ENCODE measurements at places on chromosomes 13 and 19. TPM values are rescaled to one million over a fixed set of nuclear protein-coding genes. Genes with fewer than 3 reads are reported as not detected.

GRCh38 chr13:20049558-20050473 is 91.3 kb downstream of the ZMYM2 start:
- H3K4me3 ChIP-seq, result no peak overlapping the region
- peaks cover 12% of the 10 kb centered on the region for H3K4me1 ChIP-seq
- H3K27me3 ChIP-seq, result no peaks in the 10 kb centered on the region
- no peaks in the 10 kb centered on the region for H3K36me3 ChIP-seq
- no peak for DNase-seq
- H3K27ac ChIP-seq, result no peak overlapping the region

GRCh38 chr13:33352041-33352440 is 66.5 kb upstream of the STARD13 start:
- no peak for DNase-seq
- no peaks in the 10 kb centered on the region for H3K27me3 ChIP-seq
- H3K4me1 ChIP-seq, result peaks cover 33% of the 10 kb centered on the region
- no peaks in the 10 kb centered on the region for H3K36me3 ChIP-seq
- no peak overlapping the region for H3K4me3 ChIP-seq

GRCh38 chr13:23984546-23984945 is 87.2 kb upstream of the C1QTNF9B start:
- DNase-seq, result no peak
- no peak overlapping the region for H3K4me3 ChIP-seq
- H3K27me3 ChIP-seq, result no peaks in the 10 kb centered on the region
- H3K4me1 ChIP-seq, result peaks cover 10% of the 10 kb centered on the region
- H3K36me3 ChIP-seq, result no peaks in the 10 kb centered on the region

Gene CADM4
- 7.3 TPM for total RNA-seq

GRCh38 chr19:41859618-41860418 is at the start of gene RPS19:
RPS19 (plus strand) TSS chr19:41860255; CDS start chr19:41860775, 520 bp downstream.
- peak within 1 kb of the TSS; percentile 83 for H3K4me3 ChIP-seq
- H3K27ac ChIP-seq, result peak within 1 kb of the TSS; percentile 91
- no peaks in the 10 kb centered on the region for H3K27me3 ChIP-seq
- H3K36me3 ChIP-seq, result peaks cover 31% of the 10 kb centered on the region
- peaks cover 31% of the 10 kb centered on the region for H3K4me1 ChIP-seq

- H3K36me3 ChIP-seq, result peaks cover 100% of the 10 kb centered on the region
- no peak overlapping the region for H3K4me3 ChIP-seq
- H3K27me3 ChIP-seq, result no peaks in the 10 kb centered on the region
- H3K27ac ChIP-seq, result no peak overlapping the region
Observed at GRCh38 chr19:8469613-8470368, 25.0 kb downstream of the HNRNPM start.

Gene ZNF491
- not detected for total RNA-seq

DNA sequence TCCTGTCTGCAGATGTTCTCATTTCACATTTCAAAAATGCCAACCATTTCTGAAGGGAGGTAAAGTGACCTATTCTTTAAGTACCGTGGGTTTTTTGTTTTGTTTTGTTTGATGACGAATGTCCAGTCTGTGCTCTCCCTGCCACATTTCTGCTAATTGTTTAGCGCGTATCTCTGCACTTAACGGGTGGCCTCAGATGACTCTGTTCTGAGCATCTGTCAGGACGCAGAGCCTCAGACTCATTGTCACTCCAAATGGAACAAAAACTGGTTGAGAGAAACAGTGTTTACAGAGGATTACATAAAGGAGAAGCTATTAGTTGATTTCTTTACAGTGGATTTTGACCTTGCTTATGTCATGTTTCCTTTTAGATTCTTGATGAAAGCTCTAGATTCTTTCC is 23.7 kb downstream of the TPP2 start:
- no peaks in the 10 kb centered on the region for H3K4me1 ChIP-seq
- no peaks in the 10 kb centered on the region for H3K27me3 ChIP-seq
- no peak for DNase-seq
- H3K27ac ChIP-seq, result no peak overlapping the region
- peaks cover 8% of the 10 kb centered on the region for H3K36me3 ChIP-seq

DNA sequence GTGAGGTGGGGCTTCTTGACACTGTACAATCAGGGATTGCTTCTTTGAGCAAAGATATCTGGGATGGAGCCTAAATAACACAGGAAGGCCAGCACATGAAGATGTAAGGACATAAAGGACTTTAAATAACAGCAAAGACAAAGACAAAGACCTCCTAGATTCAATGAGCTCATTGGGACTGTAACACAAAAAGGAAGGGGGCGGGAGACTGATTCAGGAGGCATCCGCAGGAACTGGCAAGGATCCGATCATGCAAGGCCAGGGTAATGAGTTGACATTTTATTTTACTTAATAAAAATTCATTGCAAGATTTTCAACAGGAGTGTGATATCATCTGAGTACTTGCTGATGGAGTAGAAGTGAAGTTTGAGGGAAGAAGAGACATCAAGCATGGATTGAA is 121.5 kb downstream of the LHFPL6 start:
- H3K4me3 ChIP-seq, result no peak overlapping the region
- H3K27me3 ChIP-seq, result no peaks in the 10 kb centered on the region
- no peak for DNase-seq
- H3K4me1 ChIP-seq, result no peaks in the 10 kb centered on the region
- H3K36me3 ChIP-seq, result no peaks in the 10 kb centered on the region
- no peak overlapping the region for H3K27ac ChIP-seq

Gene SIGLEC12
- total RNA-seq, result 0.30 TPM

Gene KL
- total RNA-seq, result 5.2 TPM

Gene ZNF177
- total RNA-seq, result 19.9 TPM

GRCh38 chr19:45768655-45768983 is 433 bp downstream of the SIX5 start:
- DNase-seq, result no peak
- H3K4me3 ChIP-seq, result peak overlapping the region; percentile 78
- peaks cover 31% of the 10 kb centered on the region for H3K4me1 ChIP-seq

DNA sequence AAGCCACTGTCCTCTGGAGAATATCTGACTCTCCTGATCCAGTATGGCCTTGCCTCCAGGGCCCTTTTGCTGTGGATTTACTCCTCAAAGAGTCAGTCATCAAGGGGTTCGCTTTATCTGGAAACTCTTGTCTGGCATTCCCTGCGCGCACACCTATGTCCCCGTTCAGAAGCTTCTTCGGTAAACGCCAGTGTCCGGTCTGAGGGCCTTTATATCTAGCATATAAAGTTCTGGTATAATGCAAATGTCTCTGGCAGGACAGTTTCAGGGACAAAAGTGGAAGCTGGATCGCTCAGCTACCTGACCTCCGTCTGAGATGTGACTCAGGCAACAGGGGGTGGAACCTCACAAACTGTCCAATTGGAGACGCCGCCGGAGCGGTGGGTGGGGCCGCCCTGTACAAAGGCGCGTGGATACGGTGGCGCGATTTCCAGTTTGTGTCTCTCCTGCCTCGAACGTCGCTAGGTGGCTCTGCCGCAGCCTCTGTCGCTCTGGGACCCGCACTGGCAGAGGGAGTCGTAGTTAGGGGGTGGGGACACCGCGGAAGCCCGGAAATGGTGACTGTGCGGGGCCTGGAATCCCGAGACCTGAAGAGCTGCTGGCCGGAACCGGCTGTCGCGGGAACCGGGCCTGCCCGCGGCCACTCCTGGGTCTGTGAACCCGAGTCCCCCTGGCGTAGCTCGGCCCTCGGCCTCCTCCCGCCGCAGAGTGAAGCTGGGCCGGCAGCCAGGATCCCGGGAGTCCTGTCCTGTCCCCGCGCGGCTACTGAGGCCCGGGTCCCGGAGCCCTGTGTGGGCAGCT is 10.6 kb upstream of the ZNF709 start:
- H3K27me3 ChIP-seq, result no peaks in the 10 kb centered on the region
- no peaks in the 10 kb centered on the region for H3K36me3 ChIP-seq
- H3K4me3 ChIP-seq, result peak overlapping the region; percentile 47
- H3K4me1 ChIP-seq, result peaks cover 12% of the 10 kb centered on the region
- peak overlapping the region; percentile 87 for H3K27ac ChIP-seq
- DNase-seq, result peak; percentile 97

Data from upper lobe of left lung (tissue), 6 donors.